NCI-H1105 treated with DMSO at 0.1 percent for 48 hours (cell line): ENCODE measurements at places on chromosomes 6 and 20.

- DNase-seq: peak; percentile 66
Measured at GRCh38 chr6:4973982-4974745, 29.7 kb downstream of the RPP40 start.

- no peak for DNase-seq
Measured at GRCh38 chr6:49463612-49463967, 420 bp downstream of the CENPQ start.

GRCh38 chr6:135135835-135136234 lies 45.3 kb upstream of the MYB start:
- DNase-seq: no peak

DNA sequence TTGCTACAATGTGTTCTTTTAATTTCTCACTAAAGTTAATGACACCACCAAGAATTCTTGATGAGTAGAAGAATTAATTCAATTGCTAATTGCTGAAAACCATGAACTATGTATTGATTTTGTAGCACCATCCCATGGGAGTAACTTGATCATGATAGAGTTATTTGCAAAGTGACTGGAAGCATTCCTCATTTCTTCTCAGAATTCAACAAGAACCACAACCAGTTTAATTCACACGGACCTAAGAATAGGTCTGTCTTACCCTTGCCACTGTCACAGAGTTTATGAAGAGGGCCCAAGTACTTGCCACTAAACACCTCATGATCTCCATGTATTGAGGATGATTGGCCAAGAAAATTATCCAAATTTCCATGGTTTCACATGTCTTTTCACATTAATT lies 222.2 kb downstream of the TMEM242 start:
- no peak for DNase-seq

DNA sequence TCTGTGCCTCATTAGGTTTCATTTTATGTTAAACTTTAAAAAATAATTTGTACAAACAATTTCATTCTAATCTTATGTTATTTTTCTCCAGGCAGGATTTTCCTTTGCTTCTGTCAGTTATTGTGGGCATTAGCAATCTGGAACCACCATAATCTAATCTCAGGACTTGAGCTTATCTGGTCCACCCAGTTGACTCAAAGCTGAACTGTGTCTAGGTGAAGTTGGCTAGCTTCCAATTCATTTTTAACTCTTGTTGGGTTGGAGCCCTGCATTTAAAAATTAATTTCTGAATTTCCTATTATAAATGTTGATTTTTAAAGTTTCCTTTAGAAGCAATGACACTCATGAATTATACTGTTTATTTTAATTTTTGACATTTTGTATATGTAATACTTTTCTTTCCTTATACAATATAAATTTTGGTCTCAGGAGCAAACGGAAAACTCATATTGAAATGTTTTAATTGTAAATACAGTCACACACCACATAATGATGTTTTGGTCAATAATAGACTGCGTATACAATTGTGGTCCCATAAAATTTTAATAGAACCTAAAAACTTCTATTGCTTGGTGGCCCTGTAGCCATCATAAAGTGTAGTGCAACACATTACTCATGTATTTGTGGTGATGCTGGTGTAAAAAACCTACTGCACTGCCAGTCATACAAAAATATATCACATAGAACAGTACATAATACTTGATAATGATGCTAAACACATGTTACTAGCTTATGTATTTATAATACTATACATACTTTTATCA lies 121.3 kb downstream of the CLVS2 start:
- no peak for DNase-seq

DNA sequence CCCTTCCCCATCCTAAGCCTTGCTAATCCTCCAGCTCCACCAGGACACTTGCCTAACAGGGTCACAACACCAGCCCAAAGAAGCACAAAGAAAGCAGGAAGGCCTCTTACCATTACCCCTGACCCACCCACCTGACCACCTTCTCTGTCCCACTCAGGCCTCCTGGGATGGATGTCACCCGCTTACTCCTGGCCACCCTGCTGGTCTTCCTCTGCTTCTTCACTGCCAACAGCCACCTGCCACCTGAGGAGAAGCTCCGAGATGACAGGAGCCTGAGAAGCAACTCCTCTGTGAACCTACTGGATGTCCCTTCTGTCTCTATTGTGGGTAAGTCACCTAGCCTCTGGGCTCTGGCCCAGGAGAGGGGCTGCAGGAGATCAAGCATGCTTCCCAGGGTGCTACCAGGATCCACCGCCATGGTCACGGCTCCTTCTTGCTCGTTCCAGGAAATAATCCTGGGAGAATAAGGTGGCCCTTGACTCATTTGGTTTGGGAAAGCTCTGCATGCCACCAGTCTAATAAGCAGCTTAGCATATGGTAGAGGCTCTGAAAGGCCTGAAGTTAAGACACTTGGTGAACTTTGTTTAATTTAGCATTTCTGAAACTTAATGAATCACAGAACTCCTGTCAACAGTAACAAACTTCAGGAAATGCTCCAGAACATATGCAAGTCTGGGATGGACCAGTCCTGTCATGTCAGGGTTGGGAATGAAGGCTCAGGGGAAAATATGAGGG lies 19.2 kb downstream of the ASIP start:
- no peak for DNase-seq

GRCh38 chr6:141736104-141736503 lies 396.6 kb upstream of the GJE1 start:
- DNase-seq: no peak

GRCh38 chr20:47931443-47931842 lies 146.2 kb upstream of the SULF2 start:
- no peak for DNase-seq

GRCh38 chr20:49165611-49166010 lies 22.5 kb downstream of the STAU1 start:
- no peak for DNase-seq

- DNase-seq: no peak
Measured at GRCh38 chr6:1739680-1740079, 130.0 kb downstream of the FOXC1 start.

GRCh38 chr6:89678531-89678930 lies 40.0 kb upstream of the LYRM2 start:
- DNase-seq: no peak

- no peak for DNase-seq
Measured at GRCh38 chr6:121828146-121828886, 392.9 kb downstream of the GJA1 start.
